Right cardiac atrium (tissue), 5 donors: ENCODE measurements at places on chromosomes 1 and 21.

GRCh38 chr1:235908742-235909520, 42.2 kb upstream of the LYST start:
- DNase-seq, result no peak

DNA sequence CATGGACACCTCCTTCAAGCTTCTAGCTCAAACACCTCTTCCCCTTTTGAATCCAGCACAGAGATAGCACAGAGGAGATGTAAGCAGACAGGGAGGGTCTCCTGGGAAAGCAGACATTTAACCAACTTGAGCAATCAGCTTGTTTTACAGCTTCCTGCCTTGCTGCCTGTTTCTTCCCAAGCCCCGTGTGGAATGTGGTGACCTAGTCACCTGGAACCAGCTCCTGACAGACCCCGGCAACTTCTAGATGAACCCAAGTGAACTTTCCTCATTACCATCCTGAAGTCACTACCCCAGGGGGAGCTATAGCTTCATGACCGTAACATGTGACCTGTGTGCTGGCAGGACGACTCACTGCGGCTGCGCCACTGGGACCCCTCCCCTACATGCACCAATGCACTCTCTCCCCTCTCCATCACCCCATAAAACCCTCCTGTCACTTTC, 24.1 kb upstream of the TTF2 start:
- DNase-seq, result no peak

GRCh38 chr1:6815726-6816125, 30.5 kb downstream of the CAMTA1 start:
- DNase-seq, result no peak

DNA sequence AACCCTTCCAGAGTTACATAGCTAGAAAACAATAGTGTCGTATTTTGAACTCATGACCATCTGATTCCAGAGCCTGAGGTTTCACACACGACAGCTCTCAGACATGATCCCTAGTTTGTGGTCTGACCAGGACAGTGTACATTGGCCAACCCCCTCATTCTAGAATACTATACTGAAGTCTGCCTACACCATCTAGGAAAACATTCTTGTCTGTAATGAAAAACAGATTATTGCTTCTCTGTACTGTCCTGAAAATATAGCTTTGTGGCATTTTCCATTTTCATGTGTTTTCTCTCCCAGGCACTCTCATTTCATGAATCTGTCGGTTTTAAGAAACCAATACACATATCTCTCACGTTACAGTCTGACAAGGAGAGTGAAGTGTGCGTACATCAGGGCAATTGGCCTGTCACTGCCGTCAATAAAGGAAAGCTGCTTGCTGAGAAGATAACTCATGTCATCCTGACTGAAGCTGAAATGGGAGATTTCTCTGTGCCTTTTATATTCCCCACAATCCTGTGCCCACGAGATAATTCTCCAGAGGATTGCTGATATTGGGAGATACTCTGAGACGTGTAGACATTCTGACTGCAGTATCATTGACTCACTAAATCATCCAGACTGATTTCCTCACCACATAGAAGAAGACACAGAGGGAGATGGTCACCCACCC, 585.6 kb downstream of the PLPP3 start:
- DNase-seq, result no peak

GRCh38 chr1:27418326-27419185, 26.1 kb downstream of the GPR3 start:
- DNase-seq, result peak; percentile 89

DNA sequence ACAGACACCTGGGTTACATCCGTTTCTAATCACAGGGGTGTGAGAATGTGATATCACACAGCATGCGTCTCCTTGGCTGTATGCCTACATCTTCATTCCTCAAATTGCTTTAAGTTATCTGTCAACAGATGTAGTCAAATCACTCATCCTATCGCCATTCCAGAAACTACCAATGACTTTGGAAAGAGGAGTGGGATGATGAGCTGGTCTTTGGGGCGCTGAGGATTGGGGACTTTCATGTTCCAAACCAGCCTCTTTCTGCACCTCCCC, 104.8 kb downstream of the NAV1 start:
- no peak for DNase-seq

- no peak for DNase-seq
These were observed 868 bp downstream of the ZBTB40 start for GRCh38 chr1:22452481-22452957.

- DNase-seq, result no peak
These were observed 282.6 kb downstream of the DSCAM start for GRCh38 chr21:40564318-40564717.

DNA sequence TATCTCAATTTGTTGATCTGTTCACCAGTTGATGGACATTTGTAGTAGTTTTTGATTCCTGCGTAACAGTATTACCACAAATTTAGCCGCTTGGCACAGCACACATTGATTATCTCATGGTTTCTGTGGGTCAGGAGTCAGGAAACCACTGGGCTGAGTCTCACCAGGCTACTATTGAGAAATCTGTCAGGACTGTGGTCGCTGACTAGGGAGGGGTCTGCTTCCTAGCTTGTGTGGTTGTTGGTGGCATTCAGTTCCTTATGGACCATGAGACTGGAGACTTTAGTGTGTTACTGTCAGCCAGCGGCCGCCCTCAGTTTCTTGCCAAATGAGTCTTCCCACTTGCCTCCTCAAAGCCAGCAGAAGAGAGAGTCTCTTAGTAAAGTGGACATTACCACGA, 9.8 kb downstream of the PEX14 start:
- DNase-seq, result no peak

GRCh38 chr21:33189237-33189636, 40.5 kb upstream of the IFNAR2 start:
- DNase-seq, result no peak

DNA sequence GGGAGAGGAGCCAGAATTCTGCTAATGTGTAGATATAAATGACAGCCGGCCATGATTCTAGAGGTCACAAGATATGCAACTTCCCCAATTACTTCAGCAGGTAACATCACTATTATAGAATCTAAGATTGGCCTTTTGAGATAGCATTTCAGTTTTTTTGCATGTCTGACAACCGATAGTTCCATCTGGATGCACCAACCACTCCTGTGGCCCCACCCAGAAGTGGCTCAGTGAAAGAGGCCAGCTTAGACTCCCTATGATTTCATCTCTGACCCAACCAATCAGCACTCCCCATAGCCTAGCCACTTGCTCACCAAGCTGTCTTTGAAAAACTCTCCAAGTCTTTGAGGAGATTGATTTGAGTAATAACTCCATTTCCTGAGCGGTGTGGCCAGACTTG, 30.3 kb upstream of the NUF2 start:
- DNase-seq, result no peak

DNA sequence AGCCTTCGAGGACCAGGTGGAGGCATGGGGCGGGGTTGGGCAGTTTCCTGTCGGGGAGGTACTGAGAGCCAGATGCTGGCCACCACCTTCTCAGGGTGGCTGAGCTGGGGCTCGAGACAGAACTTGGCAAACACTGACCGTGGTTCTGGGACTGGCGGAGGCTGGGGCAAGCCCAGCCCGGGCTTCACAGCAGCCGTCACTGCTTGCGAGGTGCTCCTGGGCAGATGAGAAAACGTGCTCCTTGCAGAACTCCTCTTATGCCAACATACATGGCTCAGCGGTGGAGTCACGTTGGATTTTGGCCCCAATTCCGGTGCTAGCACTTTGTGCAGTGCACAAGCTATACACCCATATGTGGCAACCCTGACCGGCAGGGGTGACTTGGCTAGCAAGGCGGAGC, 69.2 kb downstream of the RUNX3 start:
- no peak for DNase-seq

DNA sequence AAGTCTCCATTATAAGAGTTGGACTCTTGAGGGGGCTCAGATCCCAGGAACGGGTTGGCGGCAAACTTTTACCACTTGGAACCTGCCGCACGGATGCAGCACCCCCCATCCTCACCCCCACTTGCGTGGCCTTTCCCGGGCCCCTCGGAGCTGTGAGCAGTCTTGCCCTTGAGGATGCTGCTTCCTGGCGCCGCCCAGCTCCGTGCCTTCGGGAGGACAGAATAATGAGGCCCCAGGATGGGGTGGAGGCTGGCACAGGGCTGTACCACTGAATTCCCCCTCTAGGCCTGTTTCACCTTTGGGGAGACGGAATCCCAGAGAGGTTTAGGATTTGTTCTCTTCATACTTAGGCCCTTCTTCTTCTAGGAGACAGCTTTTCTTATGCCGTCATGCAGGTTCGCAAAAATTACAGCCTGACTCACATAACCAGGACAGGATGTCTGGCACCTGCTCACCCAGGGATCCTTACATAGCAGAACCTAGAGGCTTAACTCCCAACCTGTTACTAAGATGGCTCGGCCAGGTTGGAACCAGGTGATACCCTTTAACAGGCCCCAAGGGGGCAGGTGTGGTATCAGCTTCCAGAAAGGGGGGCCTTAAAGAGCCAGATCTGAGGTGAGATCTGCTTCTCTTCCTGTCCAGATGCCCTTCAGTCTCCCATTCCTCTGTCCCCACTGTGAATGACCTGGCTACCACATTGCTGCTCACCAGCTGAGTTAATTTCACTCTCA, 1.5 kb downstream of the TRNP1 start:
- peak; percentile 58 for DNase-seq

DNA sequence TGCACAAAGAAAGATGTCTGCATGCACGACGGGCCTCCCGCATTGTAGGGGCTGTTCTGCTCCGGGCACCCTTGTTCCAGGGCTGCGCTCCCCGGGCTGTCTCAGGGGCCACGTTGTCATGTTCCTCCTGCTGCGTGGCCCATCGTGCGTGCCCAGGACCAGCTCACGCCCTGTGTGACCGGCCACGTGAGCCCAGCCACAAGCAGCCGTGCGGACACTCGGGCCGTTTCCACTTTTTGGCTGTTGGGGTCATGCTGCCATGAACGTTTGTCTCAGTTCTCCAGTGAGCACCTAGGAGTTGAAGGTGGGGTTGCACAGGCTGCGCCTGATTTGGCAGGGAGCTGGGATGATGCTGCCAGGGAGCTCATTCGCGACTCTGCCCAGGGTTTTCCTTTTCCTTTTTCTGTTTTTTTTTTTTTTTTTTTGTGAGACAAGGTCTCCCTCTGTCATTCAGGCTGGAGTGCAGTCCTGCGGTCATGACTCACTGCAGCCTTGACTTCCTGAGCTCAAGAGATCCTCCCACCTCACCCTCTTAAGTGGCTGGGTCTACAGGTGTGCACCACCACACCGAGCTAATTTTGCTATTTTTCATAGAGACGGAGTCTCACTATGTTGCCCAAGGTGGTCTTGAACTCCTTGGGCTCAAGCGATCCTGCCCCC, 17.4 kb downstream of the PDXK start:
- DNase-seq, result peak; percentile 35

DNA sequence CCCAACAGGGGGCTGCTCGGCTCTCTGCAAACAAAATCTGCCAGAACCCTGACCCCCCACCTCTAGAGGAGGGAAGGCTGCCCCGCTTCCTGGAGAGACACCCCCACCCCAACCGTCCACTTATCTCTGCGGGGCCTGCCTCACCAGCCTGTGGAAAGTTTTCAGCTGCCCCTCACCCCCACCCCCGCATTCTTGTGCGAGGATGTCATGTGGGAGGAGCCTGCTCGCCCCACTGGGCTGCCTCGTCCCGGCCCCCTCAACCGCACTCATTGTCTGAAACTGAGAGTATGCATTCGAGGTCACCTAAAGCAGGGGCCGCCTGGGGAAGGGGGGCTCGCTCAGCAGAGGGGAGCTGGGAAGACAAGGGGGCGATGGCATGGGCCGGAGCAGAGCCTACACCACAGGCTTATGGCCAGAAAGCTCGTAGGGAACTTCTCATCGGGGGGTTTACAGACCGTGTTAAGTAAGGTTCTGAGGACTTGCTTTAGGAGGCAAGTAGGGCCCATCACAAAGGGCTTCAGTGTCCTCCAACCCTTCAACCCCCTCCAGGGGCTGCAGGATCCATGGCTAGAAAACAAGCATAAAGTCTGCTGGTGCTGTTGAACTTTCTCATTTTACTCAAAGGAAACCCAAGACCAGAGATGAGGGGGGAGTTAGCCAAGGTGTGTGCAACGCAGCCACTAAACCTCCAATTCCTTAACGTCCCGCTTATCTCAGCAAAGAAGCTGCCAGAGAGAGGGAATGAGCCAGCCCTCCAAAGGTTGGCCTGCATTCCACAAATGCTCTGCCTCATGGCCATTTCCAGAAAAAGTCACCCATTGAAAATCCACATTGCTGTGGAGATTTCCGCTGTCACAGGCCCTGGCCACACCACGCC, 9.4 kb downstream of the EPHA2 start:
- DNase-seq, result peak; percentile 90

DNA sequence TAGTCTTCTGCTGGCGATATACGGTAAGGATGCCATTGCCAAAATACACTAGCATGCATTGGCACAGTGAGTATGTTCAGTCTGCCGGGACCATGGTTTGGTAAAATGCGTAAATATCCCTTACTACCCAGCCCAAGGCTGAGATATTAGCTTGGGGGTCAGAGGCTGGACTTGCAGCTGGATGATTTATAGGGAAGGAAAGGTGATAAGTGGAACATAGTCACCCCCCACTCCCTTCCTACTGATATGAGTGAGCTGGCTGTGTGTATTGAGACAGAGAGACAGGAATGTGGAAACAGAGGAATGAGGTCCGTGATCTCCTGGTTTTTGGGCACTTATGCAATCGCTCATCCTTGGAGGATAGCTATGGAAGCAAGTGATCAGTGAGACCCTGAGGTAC, 642.8 kb downstream of the KCNT2 start:
- no peak for DNase-seq

- DNase-seq, result no peak
These were observed 182.9 kb upstream of the ATP1B1 start for GRCh38 chr1:168923521-168924136.

- DNase-seq, result no peak
These were observed 176.3 kb upstream of the SGIP1 start for GRCh38 chr1:66357478-66358197.

DNA sequence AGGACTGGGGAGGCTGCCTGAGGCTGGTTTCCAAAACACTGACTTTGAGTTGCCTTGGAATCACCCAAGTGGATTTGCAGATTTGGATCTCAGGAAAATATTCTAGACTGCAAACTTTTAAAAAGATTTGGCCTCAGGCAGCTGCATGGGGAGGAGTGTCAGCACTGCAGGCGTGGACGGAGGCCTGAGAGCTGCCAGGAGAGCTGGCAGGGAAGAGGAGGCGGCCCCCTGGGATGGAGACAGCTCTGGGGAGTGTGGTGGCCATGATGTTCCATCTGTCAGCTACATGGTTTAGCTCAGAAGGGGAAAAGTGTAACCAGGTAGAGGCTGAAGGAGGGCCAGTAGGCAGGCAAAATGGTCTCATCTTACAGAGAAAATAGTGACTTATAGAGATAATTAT, 72.1 kb downstream of the VPS26C start:
- DNase-seq, result no peak

DNA sequence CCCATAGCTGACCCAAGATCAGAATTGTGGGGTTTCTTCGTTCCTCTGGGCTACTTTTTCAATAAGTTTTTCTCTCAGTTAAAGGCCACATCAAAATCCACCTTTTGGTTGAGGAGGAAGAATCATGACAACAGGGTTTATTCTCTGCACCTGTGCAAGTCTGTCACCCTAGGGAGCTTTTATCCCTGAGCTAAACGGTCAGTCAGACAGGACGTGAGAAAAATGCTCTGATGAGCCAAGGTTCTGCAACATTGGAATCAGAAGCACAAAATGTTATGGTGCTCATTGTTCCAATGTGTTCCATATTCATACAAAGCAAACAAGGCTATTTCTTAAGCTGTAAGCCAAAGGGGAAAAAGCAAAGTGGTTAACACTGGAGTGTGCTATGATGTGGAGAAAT, 7.4 kb upstream of the ERICH3 start:
- no peak for DNase-seq

GRCh38 chr1:184568148-184568547, 181.3 kb downstream of the C1orf21 start:
- DNase-seq, result no peak
